ENCODE measurements at places on chromosomes 6 and 20.

GRCh38 chr20:14817101-14817500 lies 479.7 kb upstream of the FLRT3 start:
- no peak for DNase-seq

- no peak for DNase-seq
These were observed 4.5 kb upstream of the SIRPA start for GRCh38 chr20:1890469-1891262.

DNA sequence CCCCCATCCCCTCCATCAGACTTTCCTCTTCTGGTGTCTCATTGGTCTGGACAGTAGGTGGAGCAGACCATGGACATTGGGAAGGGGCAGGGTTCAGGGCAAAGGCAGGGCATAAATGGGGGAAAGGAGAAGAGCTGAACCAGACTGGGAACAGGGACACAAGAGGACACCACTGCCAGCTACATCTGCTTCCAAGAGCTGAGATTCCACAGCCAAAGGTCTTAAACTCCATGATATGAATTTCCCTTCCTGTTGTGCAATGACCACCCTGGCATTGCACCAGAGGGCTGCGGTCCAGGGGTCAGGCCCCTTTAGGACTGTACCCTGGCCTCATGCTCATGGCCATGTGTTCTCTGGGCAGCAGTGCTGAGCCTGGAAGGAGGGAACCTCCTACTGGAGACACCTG lies 137.9 kb downstream of the MAFB start:
- no peak for DNase-seq

GRCh38 chr20:4369798-4370124 lies 351.9 kb upstream of the PRND start:
- DNase-seq = no peak
